ENCODE measurements at places on chromosomes 7 and 10.

DNA sequence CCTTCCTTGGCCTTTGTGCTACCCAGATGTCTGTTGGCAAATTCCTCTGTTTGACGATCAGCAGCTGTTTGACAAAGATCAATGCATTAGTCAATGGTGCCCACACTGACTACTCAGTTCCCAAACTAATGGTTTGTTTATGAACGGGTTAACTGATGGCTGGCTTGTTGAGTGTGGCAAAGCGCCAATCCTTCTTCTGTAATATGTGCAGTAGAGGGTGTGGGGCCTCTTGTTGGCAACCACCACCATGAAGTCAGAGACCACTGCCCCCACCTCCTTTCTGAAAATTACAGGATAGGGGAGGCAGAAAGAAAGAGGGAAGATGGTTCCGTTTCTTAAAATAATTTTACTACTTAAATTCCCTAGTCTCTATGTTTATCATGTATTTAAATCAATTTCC lies 2.6 kb upstream of the PLCE1 start:
- no peak for DNase-seq

DNA sequence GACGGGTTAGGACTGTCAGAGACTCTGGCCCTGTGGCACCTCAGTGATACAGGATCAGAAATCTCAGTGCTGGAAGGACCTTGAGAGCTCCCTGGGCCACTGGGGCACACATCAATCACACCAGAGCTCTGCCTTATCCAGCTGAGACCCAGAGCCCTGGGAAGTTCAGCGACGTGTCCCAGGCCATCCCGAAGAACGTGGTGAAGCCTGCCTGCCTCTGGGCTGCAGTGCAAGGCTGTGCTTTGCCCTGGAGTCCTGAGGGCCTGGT lies 79.8 kb upstream of the MGMT start:
- no peak for DNase-seq

GRCh38 chr10:103895411-103896186 lies 22.4 kb downstream of the STN1 start:
- DNase-seq, result no peak

DNA sequence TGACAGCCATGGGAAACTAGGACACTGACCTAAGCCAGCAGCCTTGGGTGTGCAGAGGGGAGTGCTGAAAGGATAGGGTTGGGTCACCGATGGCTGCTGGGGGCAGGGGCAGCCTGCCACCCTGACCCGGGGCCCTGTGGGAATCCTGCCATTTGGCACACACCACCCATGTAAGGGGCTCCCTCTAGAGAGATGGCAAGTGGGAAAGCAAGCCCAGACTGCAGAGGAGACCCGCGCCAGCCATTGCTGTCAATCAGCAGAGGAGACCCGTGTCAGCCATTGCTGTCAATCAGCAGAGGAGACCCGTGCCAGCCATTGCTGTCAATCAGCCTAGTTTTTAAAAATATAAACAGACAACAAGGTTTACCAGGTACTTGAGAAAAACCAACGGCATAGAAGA lies 27.4 kb upstream of the PRKAG2 start:
- DNase-seq, result no peak

GRCh38 chr7:41976411-41976810 lies 260.6 kb downstream of the GLI3 start:
- no peak for DNase-seq

GRCh38 chr7:39880556-39880955 lies 69.5 kb upstream of the CDK13 start:
- DNase-seq, result no peak

GRCh38 chr10:62916141-62916603 lies 100.0 kb upstream of the EGR2 start:
- peak; percentile 89 for DNase-seq

GRCh38 chr7:131225619-131226513 lies 101.8 kb upstream of the MKLN1 start:
- no peak for DNase-seq

DNA sequence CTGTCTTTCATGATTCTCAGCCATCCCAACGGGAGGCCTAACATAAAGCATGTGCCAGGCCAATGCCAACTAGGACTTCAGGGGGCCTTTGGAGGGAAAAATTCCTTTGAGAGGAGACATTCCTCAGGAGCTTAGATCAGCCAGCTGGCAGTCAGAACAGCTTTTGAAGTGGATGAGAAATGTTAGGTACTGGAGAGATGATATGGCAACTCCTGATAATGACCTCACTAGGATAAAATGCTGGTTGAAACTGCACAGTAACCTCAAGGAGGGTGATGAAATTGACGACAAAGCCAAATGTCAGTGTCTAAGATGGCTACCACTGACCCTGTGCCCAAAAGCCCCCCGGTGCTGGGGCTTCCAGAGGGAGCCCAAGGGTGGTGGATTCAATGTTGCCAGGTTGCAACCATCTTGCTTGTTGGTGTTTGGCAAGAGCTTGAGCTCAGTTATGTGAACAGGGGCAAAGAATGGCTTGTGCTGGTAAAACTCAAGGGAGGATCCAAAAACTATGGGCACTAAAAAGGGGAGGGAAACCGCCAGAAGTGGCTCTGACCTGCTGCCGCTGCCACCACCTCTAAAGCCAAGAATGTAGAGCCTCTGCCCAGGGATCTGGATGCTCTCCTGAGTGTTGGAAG lies 121.2 kb downstream of the UBE2H start:
- no peak for DNase-seq

- DNase-seq, result no peak
Observed at GRCh38 chr7:105502173-105502572, 19.9 kb downstream of the PUS7 start.

- DNase-seq, result no peak
Observed at GRCh38 chr7:18700147-18700546, 204.6 kb downstream of the HDAC9 start.

DNA sequence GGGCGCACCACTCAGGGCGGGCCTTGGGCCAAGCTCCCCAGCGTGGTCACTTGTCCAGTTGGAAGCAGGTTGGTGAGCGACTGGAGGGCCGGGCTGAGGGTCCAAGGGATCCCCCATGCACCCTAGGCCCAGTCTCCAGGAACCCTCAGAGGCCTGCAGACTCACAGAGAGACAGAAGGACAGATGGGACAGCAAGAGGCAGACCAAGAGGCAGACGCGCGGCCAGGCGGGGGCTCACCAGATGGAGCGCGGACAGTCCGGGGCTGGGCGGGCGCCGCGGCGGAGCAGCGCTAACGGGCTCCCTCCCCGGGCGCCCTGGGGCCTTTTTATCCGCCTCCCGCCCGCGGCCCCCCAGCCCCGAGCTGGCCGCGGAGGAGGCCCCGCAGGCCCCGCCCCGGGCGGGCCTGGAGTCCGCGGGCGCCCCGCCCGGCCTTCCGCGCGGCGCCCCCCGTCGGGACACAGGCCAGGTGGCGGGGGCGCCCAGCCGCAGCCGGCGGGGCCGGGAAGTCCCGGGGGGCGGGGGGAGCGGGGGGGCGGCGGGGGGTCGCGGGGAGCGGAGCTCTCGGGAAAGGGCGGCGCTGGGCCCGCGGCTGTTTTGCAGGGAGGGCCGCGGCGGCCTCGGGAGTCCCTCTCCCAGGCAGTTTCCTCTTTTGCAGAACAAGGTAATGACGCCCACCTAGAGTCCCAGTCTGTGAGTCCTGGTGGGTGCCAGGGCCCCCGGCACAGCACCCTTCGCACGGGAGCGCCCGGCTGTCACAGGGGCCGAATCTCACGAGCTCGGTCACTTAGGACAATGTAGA lies at the start of gene LOXL4:
Gene LOXL4 (minus strand): TSS at position 301 of the 800 bp plus-strand sequence. CDS start 5,175 bp downstream, outside the sequence.
- DNase-seq, result peak; percentile 14

DNA sequence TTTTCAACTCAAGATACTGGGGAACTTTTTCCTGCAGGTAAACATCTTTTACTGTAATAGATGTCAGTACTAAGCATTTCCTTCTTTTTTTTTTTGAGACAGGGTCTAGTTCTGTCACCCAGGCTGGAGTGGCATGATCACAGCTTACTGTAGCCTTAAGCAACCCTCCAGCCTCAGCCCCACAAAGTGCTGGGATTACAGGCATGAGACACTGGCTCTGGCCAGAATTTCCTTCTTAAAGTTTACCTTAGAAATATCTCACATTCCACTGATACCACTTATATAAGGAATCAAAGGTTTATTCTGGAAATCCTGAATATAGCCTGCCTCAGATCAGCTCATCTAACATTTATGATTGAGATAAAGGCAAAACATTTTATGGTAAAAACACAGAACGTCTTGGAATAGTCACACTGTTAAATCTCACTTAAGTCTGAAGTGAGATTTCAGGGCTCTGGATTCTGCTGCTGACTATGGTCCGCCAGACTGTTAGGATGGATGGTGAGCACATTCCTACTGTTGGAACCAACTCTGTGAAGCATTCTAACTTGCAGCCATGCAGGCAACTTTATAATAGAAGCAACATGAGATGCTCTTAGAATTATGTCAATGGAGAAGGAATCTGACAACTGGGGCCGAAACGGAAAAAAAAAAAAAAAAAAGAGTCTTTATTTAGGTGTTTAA lies 151.9 kb downstream of the ZMYND11 start:
- DNase-seq, result no peak

DNA sequence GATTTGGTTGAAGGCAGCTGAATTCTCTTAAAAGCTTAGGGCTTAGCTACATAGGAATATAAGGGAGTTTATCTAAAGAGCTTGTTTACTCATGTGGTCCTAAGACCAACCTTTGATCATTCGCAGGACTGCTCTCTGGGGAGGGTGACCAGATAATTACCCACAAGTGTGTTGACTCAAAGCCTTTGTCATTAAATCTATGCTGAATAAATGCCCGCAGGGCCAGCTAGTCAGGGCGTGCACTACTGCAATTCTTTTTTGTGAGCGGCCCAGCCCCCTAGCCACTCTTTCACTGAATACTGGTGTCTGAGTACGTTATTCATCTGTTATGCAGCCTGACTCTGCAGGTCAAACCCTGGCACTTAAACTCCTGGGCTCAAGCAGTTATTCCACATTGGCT lies 69.6 kb downstream of the AKAP9 start:
- no peak for DNase-seq

GRCh38 chr7:106114716-106115383 lies 2.7 kb upstream of the SYPL1 start:
- no peak for DNase-seq

DNA sequence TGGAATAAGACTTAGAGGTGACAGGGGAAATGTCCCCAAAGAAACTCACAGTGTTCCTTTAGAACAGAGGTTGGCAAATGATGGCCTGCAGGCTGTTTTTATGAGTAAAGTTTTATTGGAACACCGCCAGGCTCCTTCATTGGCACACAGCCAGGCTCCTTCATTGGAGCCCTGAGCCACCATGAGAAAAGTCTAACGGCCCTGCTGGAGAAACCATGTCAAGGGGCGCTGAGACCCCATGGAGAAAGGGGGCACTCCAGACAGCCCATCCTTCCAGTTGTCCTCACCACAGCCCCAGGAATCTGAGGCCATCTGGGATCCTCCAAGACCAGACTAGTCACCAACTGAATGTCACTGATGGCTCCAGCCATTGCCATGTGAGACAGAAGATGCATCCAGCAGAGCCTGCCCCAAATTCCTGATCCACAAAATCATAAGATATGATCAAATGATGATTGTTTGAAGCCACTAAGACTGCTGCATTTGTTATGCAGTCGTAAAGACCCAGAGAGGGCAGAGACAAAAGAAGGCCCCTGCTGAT lies 88.2 kb upstream of the GPR26 start:
- DNase-seq, result no peak

GRCh38 chr10:14302035-14302434 lies 28.7 kb downstream of the FRMD4A start:
- DNase-seq, result no peak

DNA sequence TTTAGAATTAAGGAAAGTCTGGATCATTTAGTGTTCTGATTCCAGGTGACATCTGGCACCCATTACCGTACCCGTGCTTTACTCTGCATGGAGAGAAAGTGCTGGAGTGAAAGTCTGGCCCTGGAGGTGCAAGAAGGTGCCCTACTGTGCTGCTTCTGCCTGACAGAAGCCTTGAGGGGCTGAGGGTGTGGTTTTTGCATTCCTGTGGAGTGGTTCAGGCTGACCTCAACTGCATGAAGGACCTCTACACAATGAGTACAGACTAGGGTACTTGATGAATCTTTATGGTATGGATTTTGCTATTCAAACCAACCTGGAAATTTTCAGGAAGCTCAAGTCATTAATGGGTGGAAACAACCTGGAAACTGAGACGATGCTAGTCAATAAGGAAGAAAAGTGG lies 45.1 kb upstream of the GSAP start:
- DNase-seq, result no peak

DNA sequence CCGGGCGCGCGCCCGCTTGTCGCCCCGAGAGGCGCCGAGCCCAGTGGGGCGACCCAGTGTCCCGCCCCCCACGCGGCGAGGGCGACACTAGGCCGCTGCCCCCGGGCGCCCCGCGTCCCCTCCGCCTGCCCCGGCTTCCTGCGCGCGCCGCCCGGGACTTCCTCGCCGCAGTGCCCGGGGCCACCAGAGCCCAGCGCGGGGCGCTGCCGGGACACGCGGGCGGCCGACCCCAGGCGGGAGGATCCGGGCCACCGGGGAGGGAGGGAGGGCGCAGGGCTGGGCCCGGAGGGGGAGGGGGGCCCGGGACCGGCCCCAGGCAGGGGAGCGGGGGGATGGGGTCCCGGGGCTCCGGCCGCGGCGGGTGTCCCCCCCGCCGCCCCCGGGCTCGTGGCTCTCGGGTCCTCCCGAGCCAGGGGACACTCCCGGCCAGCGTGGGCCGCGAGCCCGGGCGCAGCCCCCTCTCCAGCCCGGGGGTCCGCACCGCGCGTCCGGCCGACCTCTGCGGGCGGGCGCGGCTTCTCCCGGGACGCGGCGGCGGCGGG lies 435 bp upstream of the PWWP2B start:
- peak; percentile 62 for DNase-seq

DNA sequence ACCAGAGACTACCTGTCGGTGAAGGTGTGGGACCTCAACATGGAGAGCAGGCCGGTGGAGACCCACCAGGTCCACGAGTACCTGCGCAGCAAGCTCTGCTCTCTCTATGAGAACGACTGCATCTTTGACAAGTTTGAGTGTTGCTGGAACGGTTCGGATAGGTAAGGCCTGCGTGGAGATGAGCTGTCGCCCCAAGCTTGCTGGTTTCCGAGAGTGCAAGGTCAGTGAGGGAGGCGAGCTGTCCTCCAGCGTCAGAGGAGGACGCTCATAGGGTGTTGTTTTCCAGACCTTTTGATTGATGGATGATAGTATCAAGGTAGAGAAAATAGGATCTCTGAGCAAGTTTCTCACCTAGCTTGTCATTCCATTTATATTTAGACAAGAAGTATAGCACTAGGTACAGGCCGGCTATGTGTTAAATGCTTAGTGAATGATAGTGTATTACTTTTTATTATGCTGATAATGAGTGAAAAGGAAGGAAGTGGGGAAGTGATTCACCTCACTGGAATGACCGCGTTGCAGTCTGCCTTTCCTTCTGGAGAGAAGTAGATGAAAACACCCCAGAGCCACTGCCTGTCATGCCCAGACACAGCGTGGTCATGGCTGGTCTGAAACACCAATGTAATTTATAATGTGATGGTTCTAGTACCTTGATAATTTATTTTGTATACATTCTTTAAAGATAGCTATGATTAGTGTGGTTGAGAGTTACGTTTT lies 33.9 kb downstream of the BNIP3 start:
- no peak for DNase-seq

GRCh38 chr10:73117976-73118743 lies 7.9 kb downstream of the NUDT13 start:
- peak; percentile 4 for DNase-seq

- DNase-seq, result no peak
Observed at GRCh38 chr10:82564353-82565196, 689.6 kb downstream of the NRG3 start.

- DNase-seq, result peak; percentile 16
Observed at GRCh38 chr7:149310113-149310836, 48.3 kb downstream of the ZNF783 start.

- DNase-seq, result no peak
Observed at GRCh38 chr7:34087892-34088891, 182.9 kb downstream of the BMPER start.

- no peak for DNase-seq
Observed at GRCh38 chr10:125520968-125521367, 162.0 kb downstream of the TEX36 start.

Data from inflammatory macrophage treated with lipopolysaccharide for 4 hours (primary cell).